ENCODE measurements at places on chromosomes 4 and X.

- DNase-seq, result no peak
Observed at GRCh38 chr4:15153662-15154061, 151.4 kb downstream of the CPEB2 start.

GRCh38 chr4:19623866-19624265 lies 627.8 kb upstream of the SLIT2 start:
- no peak for DNase-seq

DNA sequence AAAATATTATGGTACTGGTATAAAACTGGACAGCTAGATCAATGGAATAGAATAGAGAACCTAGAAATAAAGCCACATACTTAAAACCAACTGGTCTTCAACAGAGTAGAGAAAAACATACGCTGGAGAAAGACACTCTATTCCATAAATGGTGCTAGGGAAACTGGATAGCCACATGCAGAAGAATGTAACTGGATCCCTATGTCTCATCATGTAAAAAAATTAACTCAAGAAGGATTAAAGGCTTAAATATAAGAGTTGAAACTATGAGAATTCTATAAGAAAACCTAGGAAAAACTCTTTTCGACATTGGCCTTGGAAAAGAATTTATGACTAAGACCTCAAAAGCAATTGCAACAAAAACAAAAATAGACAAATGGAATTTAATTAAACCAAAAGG lies 114.6 kb downstream of the PCDH18 start:
- DNase-seq, result no peak

DNA sequence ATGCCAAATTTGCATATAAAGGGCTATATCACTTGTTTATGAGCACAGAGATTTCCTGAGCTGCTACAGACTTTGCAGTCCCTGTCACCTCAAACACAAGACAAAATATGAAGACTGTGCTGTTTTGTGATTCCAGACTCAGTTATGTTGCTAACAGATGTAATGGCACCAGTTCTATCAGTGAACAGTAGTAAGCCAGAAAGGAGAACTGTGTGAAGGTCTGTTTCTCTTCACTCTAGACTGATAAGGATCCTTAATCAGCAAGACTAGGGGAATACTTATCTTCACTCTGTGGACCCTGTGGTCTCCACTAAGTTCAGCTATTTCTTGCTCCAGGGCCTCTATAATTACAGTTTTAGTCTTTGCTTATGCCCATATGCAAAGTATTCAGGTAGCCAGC lies 82.7 kb downstream of the ANXA5 start:
- DNase-seq, result no peak

DNA sequence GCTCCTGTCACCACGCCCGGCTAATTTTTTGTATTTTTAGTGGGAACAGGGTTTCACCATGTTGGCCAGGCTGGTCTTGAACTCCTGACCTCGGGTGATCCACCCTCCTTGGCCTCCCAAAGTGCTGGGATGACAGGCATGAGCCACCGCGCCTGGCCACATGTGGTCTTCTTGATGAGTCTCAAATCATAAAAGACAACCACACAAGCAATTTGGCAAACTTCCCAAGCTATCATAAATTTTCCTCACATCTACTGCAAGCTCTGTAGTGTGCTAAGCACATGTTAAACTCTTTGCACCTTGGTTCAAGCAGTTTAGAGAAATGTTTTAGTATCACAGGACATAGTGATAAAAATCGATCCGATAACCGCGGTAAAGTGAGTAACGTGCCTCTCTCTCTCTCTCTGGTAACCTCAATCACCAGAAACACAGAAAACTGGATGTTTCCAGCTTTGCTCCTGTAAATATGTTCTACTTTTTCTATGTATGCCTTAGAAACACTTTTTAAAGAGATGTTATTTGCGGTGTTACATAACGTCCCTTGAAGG lies 256.8 kb downstream of the DHRSX start:
- no peak for DNase-seq

- DNase-seq, result no peak
Observed at GRCh38 chr4:121358473-121358872, 22.3 kb downstream of the QRFPR start.

Measured in germinal center (tissue), 1 donor.